Karpas-422 (cell line): ENCODE measurements at places on chromosomes 4 and X.

DNA sequence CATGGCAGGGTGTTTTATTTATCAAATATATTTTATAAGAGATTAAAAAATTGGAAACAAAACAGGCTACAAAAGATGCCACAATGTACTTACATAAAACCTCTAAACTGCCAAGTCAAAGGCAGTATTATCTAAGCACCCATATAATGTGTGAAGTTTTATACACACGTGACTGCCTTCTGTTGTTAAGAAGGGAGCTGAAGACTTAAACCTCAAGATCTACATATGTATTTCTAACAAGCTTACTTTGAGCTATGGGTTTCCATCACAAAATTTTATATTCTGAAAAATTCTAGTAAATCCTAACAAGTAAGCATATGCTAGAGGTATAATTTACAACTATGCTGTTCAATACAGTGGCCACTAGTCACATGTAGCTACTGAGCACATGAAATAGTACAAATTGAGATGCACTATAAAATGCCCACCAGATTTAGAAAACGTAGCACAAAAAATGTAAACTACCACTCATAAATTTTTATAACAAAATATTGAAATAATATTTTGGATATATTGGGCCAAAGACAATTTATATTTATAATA is 9.8 kb downstream of the ATP8A1 start:
- DNase-seq = no peak

DNA sequence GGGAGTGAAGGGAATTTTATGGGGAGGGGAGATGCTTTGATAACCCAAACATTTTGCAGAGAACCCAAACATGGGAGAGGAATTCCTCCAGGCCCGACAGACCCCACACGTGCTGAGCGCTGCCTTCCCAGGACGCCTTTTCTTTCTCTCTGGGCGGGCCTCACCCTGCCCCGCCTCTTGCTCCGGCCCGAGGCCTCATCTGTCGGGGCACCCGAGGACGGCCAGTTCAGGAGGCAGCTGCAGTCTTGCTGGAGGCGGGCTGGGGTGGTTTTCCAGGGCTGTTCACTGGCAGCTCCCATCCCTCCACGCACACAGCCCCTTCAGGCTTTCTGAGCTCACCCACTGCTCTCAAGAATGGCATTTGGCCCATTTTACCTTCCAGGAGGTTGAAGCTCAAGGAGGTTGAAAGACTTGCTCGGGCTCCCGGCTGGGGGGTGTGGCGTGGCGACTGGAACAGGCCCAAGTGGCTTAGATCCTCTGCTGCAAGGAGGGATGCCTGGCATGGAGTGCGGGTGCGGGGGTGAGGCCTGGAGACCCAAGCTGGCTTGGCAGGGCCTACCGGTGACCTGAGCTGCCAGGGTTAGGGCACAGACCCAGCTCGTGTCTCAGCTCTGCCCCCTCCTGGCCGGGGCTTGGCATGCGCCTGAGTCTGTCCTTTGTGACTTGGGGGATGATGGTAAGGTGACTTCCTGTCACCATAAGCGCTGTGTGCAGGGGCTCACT is 99.2 kb downstream of the PSAPL1 start:
- peak; percentile 93 for DNase-seq

DNA sequence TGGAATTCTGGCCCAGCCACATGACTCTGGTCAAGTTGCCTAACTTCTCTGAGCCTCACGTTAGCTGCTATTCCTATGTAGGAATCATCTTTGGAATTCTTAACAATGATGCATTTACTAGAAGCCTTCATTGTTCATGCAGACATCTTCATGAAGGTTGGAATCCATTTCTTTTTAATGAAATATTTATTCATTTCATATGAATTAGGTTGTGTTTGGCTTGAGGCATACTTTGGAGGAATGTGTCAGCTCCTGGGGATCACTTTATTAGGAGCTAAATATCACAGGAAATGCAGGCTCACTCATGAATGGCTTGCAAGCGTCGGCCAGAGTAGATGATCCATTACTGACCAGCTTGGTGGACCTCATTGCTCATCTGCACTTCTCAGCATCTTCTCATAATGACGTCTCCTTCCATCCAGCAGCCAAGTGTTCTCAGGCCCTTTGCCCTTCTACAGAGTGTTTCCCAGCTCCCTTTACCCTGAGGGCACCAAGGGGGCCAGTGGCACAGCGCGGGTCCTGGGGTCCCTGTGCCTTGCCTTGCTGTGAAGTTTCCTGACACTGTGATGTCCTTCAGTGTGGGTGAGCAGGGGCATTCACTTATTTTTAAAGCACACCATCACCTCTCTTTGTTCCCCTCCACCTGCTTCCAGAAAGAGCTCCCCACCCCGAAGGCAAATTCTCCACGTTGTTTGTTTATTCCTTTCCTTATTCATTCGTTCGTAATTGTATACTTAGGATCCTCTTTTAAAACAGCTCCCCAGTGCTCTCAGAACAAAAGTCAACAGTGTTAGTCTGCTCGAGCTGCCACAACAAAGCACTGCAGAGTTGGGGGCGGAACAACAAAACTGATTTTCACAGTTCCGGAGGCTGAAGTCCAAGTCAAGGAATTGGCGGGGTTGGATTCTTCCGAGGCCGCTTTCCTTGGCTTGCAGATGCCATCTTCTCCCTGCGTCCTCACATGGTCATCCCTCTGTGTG is 106.8 kb downstream of the STK32B start:
- no peak for DNase-seq

DNA sequence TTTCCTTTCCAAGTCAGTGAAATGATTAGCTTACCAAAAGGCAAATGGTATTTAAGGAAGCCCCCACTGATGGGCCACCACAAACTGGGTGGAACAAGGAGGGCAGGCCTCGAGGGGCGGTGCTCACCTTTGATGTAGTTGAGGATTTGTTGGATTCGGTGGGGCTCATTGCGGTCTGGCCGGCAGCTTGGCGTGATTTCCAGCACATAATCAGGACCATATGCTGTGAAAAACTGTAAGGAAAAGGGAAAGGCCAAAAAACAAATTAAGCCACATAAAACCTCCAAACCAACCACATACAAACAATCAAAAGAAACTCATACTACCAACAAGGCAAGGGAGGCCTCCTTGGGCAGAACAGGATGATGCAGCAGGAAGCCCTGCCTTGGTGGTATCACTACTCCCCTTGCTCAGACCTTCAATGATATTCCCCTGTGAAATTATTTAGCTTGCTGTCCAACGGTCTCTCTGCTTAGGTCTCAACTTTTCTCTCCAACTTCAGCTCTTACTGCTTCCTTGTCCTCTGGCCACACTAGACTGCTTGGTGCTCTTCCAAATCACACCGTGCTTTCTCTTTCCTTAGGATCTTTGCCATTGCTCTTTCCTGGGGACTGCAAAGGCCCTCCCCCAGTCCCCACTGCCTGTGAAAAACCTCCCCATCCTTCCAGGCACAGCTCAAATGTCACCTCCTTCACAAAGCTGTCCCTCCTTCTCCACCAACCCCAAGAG is 46.1 kb upstream of the CITED1 start:
- no peak for DNase-seq

GRCh38 chr4:154186888-154187287 is 304.7 kb downstream of the DCHS2 start:
- DNase-seq = no peak

GRCh38 chrX:115229337-115230003 is 4.4 kb downstream of the LRCH2 start:
- no peak for DNase-seq

- no peak for DNase-seq
Measured at GRCh38 chr4:84565951-84566350, 17.0 kb upstream of the CDS1 start.

- DNase-seq = no peak
Measured at GRCh38 chr4:114217150-114217817, 237.8 kb upstream of the ARSJ start.

DNA sequence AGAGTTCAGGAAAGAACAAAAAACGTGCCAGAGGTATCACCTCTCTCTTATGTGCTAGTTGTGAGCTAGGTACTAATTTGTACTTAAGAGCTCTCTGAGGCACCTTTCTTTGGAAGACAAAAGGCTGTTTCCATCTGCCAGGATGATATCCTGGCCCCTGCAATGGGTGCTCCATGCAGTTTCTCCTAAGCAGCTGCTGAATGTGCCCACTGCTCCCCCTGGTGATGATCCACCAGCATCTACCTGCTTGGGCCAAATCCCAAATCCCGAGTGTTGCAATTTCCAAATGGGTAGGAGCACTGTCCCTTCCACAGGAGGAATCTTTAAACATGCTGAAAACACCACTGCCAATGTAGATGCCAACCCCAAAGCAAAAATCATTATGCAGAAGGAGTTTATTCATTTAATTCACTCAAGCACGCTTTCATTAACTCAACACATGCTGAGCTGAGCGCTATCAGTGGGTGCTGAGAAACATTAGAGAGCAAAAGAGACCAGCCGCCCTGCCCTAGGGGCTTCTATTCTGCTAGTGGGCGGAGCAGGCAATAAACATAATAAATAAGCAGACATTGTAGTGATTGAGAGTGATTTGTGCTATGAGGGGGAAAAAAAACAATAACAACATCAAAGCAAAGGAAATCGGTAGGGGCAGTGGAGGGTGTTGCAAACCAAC is 69.6 kb upstream of the C4orf50 start:
- DNase-seq = peak; percentile 46

- DNase-seq = no peak
Measured at GRCh38 chr4:94559351-94559806, 107.6 kb downstream of the PDLIM5 start.

- no peak for DNase-seq
Measured at GRCh38 chrX:39936886-39937770, 160.6 kb downstream of the BCOR start.

GRCh38 chrX:106378616-106379015 is 210.5 kb downstream of the PWWP3B start:
- no peak for DNase-seq

- no peak for DNase-seq
Measured at GRCh38 chr4:119834906-119835612, 206.5 kb upstream of the PDE5A start.

DNA sequence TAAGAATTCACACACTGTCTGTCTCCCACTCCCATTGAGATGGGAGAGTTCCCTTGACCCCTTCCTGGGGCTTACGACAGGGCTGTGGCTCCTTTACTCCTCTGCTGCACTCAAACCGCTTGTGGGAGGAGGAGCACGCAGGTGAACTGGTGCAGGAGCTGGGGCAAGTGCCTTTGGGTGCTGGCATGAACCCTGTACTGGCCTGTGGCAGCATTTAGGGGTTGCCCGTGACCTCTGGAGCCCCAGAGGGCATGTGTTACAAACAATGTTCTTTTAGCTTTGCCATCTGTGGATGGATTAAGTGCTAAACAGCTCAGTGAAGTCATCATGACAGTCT is 21.8 kb upstream of the FTHL17 start:
- no peak for DNase-seq

GRCh38 chrX:1273896-1274295 is 5.3 kb downstream of the CSF2RA start:
- no peak for DNase-seq

DNA sequence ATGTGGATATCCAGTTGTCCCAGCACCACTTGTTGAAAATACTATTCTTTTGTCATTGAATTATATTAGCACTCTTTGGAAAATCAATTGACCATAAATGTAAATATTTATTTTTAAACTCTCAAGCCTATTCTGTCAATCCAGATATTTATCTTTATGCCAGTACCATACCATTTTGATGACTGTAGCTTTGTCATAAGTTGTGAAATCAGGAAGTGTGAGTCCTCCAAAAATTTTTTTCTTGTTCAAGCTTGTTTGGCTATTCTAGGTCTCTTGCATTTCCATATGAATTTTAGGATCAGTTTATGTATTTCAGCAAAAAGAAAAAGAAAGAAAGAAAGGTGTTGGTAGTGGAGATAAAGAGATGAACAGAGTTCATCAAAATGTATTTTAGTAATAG is 8.2 kb upstream of the SMPX start:
- no peak for DNase-seq

DNA sequence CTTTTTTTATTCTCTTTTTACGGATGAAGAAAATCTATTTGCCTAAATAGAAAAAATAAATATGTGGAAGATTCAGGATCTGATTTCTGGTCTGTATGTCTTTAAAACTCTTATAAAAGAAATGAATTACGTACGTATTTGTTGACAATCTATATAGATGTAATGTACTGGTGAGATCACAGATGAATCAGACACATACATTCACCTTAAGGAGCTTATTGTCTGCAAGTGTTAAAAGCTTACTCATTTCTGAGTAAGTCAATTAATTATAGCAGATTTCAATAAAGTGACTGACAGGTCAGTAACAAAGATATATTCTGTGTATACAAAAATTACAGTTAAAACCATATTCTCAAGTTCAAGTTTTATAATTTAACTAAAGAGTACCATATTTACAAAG is 66.6 kb upstream of the NAF1 start:
- no peak for DNase-seq

GRCh38 chrX:9980401-9980800 is 13.2 kb downstream of the CLDN34 start:
- DNase-seq = no peak

GRCh38 chr4:16530688-16531635 is 304.7 kb upstream of the TAPT1 start:
- no peak for DNase-seq

DNA sequence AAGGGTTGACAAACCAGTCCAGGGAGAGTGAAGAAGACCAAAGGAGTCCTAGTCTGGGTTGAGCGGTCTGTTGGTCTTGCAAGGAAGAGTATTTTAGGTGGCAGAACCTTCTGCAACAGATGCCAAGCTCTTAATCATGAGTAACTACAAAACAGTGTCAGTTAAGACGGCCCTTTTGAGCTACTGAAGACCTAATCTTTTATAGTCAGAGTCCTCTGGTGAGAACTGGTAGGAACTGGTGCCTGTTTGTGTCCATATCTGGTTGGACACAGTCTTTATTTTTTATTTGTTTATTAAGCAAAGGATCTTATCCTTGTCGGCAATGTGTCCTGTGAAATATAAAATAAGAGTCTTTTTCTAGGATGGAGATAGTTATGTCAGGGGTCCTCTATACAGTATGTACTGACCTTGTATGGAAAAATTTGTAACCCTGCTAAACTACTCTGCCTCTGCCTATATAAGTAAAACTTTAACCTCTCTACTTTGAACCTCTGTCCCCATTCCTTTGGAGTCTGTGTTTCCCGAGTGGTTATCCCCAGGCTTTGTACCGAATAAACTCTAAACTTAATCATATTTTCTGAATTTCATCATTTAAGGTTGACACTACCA is 47.1 kb downstream of the FAM13A start:
- DNase-seq = no peak

- DNase-seq = no peak
Measured at GRCh38 chr4:174859904-174860303, 30.9 kb upstream of the GLRA3 start.

DNA sequence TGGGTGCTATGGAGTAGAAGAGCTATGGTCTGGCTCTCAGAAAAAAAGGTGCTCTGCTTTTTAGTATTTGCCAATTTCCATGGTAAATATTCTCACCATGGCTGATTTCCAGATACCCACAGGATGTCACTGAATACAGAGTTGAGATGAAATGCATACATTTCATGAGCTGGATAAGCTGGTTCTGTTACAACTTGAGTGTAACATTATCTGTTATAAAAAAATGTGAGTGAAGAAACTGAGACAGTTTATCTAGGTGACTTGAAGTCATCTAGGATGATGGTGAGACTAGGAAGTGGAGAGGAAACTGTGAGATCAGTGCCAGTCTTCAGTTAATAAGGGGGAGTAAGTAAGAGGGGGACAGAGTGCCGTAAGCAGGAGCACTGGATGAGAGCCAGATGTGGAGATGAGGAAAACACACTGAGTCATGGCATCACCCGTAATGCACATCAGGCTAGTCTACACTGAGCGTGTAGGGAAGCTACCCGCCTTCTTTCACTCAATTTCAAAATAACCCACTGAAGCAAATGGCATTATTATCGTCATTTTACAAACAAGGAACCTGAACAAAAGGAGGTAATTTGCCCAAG is 5.0 kb downstream of the HPSE start:
- no peak for DNase-seq
